Left ventricle myocardium superior (tissue), 1 donor: ENCODE measurements at places on chromosomes 16 and 17. TPM values are rescaled to one million over a fixed set of nuclear protein-coding genes. Genes with fewer than 3 reads are reported as not detected.
A peak's percentile ranks its signal among the peaks of the same experiment; 100 is the strongest.

DNA sequence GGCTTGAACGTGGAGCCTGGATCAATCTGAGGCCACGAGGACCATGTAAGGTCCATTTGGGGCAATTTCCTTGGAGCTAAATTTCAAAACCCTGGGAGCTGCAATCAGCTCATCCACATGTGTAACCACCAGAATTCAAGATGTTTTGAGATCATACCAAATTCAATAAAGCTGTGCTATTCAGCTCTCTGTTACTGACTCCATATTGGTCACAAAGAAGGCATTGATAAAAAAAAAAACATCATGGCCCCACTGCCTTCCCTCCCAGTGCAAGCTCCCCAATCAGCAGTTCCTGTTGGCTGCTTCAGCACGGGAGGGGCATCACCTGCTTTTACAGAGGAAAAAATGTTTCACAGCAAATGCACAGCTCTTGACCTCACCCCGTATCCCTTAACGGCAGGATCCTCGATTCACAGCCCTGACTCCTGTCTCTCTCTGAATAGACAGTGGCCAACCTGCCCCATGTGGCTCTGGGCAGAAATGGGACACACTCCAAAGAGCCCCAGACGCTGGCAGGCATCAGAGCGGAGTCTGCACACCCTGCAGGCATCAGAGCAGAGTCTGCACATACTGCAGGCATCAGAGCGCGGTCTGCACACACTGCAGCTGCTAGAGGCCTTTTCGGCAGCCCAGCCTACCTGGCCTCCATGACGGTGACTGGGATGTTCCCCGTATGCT is 37.1 kb downstream of the FANCA start:
- DNase-seq, result no peak

The TMC5 gene
- not detected for total RNA-seq

GRCh38 chr16:23353440-23353839 is 51.3 kb downstream of the SCNN1B start:
- no peak for DNase-seq

DNA sequence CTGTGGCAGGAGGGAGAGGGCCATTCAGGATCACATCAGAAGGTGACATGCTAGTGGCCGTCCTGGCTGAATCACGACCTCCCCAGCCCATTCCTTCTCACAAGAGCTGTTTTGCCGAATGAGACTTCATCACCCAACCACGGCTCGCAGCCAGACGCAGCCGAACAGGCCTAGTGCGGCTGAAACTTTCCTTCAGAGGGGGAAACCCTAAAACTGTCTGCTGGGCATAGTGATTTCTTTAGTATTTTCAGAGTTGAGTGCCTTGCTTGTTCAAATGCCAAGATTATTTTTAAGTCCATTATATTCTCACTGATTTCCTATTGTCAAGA is 343.7 kb downstream of the CPPED1 start:
- no peak for DNase-seq

GRCh38 chr16:1438229-1439057 is 5.9 kb downstream of the CCDC154 start:
- DNase-seq, result no peak

DNA sequence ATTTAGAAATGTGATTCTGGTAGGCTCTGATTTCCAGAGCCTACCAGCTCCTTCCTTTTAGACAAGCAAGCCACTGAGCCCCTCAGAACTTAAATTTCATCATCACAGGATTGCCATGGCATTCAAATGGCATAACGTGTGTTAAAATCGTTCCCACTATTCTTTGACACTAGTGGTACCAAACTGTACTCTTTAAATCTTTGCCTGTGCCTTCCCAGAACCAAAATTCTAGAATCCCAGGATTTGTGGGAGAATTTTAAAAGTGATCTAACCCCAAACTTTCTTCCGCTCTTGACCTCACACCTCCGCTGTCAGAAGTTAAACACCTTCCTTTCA is 287 bp upstream of the INTS2 start:
- DNase-seq, result no peak

DNA sequence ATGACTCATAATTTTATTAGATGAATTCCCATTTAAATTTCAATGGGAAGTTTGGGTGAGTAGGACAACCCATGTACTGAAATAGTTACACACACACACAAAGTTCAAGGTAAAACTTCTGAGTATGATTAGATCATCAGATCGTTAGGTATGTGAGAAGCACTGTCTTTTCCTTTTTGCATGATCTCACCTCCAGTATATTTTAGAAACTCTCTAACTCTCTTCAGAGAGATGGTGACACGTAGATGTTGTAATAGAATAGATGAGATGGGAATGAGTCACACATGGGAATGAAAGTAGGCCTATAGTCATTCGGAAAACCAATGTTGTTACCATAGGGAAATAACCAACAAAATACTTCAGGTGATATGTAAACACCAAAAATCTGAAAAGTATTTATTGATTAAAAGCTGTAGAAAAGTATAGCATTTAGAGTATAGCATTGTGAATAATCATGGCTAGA is 22.2 kb downstream of the KRT23 start:
- no peak for DNase-seq

DNA sequence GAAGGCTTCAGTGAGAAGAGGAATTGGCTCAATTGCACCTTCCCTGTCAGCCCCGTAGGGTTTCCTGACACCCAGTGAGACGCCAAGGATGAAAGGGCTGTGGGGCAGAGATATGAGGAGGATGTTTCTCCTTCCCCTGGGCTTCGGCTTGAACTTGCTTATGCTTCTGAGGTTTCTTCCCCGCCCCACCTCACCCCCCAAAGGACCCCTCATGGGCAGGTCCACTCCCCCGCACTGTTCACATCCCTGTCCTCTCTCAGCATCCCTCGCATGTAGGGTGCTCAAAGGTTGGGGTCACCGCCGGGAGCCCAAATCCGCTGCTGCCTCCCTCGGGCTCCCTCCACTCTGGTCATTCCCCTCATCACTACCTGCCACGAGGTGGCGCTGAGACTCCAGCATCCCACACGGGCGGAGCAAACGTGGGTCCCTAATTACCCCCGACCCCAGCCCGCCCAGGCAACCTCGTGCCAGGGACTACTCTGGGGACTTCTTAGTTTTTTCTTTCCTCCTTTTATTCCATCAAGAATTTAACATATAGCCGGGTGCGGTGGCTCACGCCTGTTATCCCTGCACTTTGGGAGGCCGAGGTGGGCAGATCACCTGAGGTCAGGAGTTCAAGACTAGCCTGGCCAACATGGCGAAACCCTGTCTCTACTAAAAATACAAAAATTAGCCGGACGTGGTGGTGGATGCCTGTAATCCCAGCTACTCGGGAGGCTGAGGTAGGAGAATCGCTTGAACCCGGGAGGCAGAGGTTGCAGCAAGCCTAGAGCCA is 3.3 kb upstream of the TRARG1 start:
- peak; percentile 84 for DNase-seq

The SERPINF2 gene
- total RNA-seq, result 1.4 TPM

The ARHGDIA gene
- total RNA-seq, result 114 TPM

- DNase-seq, result no peak
Observed at GRCh38 chr17:39276113-39276512, 50.4 kb upstream of the STAC2 start.

The OR1A1 gene
- not detected for total RNA-seq

The FNDC8 gene
- total RNA-seq, result not detected

DNA sequence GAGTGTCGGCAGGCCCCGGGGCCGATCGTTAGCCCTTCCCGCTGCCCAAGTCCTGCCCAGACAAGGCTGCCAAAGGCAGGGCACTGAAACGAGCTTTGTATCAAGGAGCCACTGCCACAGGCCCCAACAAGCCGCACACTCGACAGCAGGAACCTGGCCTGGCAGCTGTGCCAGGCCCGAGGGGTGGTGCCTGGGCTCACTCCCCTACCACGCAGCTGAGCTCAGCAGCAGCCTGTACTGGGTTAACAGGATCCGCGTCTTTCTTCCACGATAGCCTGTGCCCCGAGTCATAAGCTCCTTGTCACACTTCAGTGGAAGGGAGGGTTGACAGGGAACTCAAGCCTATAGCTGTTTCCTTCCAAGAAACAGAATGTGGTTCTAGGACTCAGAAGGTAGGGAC is 87.9 kb downstream of the ABR start:
- no peak for DNase-seq

- peak; percentile 90 for DNase-seq
Observed at GRCh38 chr16:46757339-46758050, 9.4 kb upstream of the MYLK3 start.

- no peak for DNase-seq
Observed at GRCh38 chr16:56294579-56294978, 103.3 kb downstream of the GNAO1 start.
